ENCODE measurements at places on chromosomes 5 and 9.

GRCh38 chr5:142156839-142157463 lies 48.4 kb downstream of the NDFIP1 start:
- no peak for DNase-seq

DNA sequence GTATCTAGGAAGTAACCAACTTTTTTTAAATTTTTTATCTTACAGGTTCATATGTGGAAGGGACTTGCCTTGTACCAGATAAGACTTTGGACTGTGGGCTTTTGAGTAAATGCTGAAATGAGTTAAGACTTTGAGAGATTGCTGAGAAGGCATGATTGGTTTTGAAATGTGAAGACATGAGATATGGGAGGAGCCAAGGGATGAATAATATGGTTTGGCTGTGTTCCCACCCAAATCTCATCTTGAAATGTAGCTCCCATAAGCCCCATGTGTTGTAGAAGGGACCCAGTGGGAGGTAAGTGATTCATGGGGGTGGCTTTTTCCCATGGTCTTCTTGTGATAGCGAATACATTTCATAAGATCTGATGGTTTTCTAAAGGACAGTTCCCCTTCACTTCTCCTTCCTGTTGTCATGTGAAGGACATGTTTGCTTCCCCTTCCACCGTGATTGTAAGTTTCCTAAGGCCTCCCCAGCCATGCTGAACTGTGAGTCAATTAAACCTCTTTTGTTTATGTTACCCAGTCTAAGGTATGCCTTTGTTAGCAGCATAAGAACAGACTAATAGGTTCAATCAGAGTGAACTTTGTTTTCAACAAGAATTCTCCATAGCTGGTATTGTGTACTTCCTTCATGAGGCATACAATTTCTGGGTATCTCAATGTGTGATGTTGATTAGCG lies 535.6 kb upstream of the MEF2C start:
- DNase-seq: no peak

GRCh38 chr9:116435706-116436105 lies 251.4 kb upstream of the TRIM32 start:
- DNase-seq: no peak

DNA sequence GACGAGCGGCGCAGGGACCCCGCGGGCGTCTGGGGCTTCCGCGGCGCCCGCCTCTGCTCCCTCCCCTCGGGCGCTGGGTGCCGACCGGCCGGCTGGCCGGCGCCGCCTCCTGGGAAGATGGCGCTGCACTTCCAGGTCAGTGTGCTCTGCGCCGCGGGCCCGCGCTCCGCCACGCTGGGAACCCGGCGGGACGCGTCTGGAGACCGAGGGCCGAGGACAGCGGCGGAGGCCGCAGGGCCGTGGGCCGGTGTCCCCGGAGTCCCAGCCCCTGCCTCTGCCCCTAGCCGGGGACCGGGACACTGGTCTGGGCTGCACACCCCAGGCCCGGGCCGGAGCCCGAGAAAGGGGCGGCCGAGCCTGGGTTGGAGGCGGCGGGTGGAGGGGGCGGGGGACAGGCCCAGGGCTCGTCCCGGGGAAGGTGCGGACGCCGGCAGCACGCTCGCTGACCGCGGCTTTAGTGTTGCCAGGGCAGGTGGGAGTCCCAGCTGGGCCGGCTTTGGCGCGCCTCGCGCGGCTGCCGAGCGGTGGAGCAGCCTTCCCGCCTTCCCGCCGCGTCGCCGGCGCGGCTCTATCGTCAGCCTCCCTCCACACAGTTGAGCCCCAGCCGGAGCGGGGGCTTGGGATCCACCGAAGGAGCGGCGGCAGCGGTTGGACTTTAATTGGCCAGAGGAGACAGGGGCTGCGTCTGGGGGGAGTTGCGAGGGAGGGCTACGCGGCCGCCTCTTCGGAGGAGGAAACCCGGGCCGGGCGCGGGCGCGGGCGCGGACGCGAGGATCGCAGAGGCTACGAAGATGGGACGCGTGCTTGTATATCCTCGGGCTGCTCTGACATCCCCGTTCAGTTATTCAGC lies at the start of gene RANBP17:
TSS of gene RANBP17 (plus strand) at position 102 of the 850 bp plus-strand sequence.
- no peak for DNase-seq

- no peak for DNase-seq
These were observed 5.2 kb downstream of the ATPSCKMT start for GRCh38 chr5:10244342-10244944.

GRCh38 chr5:111394586-111394985 lies 117.7 kb downstream of the STARD4 start:
- DNase-seq: no peak

DNA sequence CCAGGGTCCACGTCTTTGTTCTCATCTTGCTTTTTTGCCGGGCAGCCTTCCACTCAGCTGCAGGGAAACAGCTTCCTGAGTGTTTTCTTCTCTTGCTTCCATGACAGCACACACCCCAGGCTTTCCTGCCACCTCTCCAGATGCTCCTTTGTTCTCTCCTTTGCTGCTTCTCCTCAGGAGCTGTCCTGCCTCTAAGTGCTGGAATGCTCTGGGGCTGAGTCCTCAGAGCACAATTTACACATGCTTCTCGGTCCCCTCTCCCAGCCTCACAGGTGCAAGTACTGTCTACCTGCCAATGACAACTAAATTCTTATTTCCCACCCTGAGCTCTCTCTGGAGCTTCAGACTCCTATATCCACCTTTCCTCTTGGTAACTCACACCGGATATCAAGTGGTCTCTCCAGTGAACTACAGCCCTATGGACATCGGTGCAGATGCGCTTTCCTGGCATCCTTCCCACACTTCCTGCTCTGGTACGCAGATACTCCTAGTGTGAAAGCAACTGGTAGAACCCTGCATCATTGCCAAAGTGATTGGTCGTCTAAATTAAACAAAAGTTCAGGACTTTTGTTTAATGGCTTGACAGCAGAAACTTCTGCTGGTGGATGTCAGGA lies 13.4 kb upstream of the ACSL6 start:
- no peak for DNase-seq

DNA sequence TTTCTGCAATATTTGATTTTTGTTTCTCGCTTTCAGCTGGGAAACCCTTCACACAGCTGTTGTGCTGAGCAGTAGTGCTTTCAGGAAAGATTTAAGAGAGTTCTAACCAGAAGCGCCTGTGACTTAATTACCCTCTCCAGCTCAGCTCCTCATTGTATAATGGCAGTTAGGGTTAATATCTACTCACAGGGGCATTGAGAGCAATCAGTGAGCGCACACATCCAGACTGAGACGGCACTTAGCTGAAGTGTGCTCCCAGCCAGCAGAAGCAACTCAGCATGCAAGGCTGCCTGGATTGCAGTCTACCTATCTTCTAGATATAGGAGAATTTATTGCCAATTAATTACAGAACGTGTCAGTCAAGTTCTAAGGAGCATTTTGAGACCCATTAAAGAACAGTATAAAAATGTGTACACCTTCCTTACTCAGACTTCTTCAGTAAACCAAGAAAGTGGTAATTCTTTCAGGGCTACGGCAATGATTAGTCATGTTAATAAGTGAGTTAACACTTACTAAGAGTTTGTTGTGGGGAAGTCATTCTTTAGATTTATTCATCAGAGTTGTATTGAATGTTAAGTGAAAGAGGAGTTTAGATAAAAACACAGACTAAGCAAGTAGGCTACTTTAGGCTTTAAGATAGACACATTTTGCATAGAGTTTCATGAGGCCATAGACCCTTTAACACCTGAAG lies 111.7 kb upstream of the PCAT7 start:
- DNase-seq: no peak

Data from T follicular helper cell (primary cell).